ENCODE measurements at places on chromosomes 6 and 20.

DNA sequence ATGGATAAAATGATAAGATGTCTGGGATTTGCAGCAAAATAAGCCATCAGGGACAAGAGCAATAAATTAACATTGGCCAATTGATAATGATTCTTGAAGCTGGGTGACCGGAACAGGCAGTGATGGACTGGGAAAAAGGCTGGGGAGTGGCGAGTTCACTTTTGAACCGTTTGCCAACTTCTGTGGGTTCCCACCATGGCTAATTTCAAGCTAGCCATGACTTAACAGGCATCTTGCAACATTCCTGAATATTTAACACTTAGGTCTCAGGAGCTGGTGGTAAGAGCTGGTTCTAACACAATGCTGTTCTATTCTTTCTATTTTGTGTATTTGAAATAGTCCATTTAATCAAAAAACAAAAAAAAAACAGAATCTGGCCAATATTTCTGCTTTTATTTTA, 37.6 kb upstream of the CD83 start:
- DNase-seq: no peak

DNA sequence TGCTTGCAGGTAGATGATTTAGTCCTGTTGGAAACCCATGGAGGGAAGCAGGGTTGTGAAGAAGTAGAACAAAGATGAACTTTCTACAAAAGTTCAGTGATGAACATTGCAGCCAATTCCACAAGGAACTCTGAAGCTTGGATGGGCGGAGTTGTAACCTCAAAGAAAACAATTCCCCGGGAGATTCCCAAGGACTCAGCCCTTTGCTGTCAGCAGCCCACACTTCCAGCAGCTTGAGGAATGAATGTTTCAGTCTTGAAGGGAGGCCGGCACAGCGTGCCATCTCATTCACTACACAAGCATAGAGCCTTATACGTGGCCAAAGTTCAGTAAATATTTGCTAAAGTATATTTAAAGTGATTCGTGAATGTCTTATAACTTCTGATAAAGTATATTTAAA, 269.4 kb downstream of the NKAIN2 start:
- no peak for DNase-seq

- no peak for DNase-seq
Measured at GRCh38 chr6:593139-593906, 63.6 kb downstream of the HUS1B start.

DNA sequence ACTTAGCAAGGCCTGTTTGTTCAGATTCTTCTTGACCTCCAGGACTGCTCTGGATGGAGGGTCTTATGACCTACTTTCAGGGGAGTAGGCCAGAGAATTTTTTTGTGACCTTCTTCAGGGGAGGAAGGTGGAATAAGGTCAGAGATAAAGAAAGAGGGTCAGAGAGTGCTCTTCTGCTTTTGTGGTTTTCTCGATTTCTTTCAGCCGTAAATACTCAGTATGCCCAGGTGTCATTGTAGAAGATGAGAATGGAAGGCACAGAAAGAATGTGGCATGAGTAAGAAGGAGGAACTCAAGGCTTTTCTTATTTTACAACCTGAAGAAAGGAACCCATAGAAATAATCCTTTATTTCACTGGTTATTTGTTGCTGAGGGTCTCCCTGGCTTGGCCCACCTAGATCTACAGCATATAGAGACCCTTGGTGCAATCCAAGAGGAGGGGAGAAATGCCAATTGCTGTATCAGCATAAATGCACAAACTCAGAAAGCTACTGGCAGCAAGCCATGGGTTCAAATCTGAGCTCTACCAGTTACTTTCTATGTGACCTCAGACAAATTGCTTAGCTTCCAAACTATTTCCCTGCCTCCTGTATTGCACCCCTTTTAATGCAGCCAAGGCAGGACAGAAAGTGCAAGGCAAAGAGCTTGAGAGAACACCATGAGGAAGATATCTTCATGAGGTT, 68.0 kb downstream of the OLIG3 start:
- DNase-seq: no peak

DNA sequence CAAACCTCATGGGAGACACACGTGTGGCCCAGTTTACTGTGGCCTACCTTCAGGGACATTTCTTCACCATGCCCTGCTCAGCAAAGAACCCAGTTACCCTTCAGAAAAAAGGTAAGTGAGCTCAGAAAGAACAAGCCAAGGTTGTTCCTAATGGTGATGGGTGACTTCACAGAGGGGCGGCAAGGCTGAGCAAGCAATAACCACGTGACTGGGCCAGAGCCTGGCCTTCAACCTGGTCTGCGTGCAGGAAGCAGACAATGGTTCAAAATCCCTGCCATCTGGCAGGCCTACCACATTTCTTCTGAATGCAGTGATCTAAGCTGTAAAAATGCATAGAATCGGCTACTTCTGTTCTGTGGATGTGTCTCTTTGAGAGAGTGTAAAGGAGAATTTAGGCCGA, 115.5 kb upstream of the CST7 start:
- no peak for DNase-seq

GRCh38 chr6:92849636-92850035, 569.7 kb downstream of the EPHA7 start:
- DNase-seq: no peak

DNA sequence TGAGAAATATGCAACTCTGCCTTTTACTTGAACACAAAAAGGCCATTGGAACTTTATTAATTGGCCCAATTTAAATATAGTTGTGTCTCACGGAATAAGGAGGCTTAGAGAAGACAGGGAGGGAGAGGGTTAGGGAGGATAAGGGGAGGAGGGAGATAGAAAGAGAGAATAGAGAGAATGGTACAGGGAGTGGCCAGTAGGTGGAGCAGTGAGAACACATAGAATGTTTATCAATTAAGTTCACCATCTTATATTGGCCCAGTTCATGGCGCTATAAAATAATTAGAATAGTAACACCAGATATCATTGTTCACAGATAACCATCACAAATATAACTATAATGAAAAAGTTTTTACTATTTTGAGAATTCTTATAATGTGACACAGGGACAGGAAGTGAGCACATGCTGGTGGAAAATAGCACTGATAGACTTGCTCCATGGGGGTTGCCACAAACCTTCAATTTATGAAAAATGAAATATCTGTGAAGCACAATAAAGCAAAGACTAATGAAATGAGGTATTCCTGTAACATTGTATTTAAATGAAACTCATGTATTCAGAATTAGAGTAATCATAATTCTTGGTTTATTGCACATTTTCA, 374.1 kb upstream of the MANEA start:
- no peak for DNase-seq

DNA sequence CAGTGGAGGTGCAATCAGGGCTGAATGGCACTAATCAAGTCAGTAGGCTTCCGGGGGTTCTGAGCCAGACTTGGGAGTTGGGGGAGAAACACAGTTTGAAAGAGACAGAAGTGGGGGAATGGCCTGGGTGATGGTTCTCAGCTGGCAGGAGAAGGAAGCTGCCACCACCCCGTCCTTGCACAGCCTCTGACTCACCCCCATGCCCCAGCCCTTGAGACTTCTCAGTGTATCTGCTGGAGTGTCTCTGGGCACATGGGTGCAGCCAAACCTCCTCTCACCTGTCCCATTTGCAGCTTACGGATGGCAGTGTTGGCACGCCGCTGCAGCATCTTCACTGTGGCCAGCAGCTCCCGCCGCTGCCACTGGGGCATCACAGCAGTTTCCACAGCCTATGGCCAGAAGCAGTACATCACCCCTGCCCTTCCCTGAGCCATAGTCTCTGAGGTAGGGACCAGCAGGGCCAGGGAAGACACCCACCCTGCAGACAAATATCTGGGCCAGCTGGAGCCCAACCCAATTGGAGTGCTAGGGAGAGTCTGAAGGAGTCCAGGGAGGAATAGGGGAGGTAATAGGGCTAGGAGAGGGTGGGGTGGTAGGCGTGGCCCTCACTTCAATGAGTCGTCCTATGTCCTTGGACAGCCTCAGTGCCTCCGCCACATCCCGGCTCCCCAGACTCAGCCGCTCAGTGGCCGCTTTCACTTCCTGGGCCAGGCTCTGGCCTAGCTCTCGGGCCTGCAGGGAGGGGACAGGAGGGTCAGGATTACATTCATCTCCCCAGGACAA, 11.2 kb downstream of the AARS2 start:
- DNase-seq: no peak

- DNase-seq: no peak
Measured at GRCh38 chr6:2594868-2595267, 155.9 kb downstream of the MYLK4 start.

DNA sequence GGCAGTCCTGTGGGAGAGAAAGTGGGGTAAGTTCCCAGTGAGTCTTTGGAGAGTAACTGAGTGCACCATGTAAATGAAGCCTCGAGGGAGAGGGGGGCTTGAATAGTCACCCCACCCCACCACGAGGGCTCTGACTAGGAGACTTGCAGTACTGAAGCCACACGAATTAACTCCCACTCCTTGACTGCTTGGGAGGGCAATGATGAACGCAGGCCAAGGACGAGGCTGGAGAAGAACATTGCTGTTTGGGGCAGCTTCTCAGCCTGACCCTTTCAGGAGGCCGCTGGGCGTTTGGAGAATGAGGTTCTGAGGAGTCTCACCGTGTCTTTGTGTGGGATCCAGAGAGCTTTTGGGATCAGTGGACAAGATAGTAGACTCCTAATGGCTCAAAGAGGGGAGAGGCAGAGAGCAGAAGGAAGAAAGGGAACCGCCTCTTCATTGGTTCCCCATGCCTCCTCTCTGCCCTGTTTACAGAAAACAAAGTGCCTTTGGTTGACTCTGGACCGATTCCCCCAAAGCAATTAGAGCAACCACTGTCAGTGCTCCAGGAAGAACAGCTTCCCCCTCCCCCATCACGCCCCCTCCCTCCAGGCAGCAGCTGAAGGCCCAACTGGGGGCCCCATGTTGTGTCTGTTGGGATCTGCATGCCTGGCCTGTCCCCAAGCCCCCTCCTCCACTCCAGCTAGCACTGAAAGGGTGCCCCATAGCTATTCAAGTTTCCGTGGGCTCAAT, 41.7 kb upstream of the CDKN1A start:
- no peak for DNase-seq

DNA sequence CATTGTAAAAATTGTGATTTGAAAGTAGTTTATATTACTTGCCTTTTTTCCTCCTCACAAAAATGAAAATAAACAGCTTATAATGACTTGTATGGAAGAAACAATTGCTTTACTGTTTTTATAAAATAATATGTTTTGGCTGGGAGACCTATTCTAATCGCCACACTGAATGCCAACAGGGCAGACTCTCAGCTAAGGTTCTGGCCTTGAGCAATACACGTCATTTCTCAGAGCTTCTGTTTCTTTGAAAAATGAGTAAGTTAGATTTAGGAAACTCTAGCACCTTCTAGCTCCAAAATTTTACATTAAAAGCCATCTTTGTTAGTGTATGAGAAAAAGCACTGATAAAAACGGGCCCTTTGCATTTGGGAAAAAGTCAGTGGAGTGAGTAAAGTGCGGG, 166.6 kb downstream of the ARID1B start:
- no peak for DNase-seq

DNA sequence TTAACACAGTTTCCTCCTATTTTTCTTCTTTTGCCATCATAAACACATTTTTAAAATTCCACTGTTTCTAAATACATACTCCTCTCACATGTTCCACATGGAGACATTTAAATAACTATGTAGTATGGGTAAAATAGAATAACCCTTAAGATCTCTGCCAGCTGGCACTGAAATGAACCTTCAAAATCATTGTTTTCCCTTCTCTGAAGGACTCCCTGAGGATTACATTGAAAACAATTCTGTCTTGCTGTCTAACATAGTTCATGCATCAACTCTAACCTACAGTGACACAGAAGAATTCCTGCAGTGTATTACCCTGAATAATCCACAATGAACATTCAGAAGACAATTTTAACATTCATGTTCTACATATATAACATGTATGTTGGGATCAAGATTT, 1361.8 kb upstream of the CITED2 start:
- DNase-seq: no peak

DNA sequence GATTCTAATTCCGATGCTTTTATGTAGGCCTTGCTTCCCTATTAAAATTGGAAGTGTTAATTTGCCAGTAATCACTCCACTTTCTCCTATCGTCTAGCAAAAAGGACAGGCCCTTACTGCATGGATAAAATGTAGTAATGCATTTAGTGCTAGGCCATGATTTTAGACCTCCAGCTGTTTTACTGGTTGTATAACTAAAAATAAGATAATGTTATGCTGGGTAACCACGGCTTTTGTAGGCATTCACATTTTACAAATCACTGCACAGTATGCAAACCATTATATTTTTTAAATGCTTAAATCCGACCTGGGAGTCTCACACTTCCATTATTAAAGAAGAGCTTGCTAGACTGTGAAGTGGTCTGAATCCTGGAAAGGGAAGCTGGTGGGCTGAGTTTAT, 179.5 kb downstream of the TFAP2A start:
- DNase-seq: no peak

Measured in cerebellar nuclear complex (tissue), 1 donor.